ENCODE measurements at places on chromosomes 12 and 14.

DNA sequence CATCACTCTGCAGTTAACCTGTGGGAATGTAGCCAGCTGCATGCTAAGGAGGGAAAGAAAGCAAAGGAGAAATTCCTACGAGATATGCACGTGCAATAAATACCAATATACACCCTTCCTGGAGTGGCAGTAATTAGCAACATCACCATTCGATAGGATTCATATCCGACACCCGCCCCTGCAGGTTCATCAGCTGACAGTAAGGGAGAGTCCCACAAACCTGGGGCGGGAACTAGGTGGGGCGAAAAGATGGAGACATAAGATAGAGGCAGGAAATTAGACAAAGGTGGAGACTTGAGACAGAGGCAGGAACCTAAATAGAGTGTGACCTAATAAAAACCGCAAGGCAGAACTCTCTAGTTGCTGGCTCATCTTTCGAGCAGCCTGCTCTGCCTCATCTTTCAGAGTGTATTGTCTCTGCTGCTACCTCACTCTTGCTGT is 51.6 kb downstream of the PLEKHG3 start:
- DNase-seq, result no peak

DNA sequence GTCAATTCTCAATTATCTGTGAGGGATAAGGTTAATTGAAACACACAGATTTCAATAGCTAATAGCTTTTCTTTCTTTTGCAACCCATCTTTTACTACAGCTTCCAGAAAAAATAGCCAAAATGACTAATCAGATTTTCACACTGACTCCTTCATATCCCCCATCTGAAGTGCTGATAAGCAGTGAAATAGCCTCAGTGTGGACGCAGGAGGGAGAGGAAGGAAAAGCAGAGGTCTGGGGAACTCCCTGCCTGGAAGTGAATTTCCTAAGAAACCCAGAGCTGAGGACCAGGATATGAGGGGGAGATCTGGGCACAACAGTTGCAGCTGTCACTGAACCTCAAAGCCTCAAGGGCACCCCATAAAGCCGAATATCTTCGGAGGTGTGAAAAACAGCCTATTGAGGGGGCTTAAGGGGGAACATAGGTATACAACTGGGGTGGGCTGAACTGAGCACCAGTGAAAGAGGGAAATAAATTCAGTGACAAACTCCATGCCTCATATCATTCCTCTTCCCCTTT is 60.9 kb downstream of the EMP1 start:
- DNase-seq, result no peak

GRCh38 chr14:69876848-69877306 is 2.3 kb upstream of the SMOC1 start:
- DNase-seq, result no peak

DNA sequence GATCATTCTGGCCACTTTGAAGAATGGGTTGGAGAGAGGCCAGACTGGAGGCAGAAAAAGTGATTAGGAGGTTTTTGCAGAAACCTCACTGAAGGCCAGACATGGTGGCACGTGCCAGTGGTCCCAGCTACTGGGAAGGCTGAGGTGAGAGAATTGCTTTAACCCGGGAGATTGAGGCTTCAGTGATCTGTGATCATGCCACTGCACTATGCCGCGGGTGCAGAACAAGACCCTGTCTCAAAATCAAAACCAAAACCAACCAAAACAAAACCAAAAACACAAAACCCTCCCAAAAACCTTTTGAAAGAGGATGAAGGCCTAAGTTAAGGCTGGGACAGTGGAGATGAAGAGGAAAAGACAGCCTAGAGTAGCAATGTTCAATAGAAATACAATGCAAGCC is 15.2 kb upstream of the CFAP54 start:
- DNase-seq, result no peak

DNA sequence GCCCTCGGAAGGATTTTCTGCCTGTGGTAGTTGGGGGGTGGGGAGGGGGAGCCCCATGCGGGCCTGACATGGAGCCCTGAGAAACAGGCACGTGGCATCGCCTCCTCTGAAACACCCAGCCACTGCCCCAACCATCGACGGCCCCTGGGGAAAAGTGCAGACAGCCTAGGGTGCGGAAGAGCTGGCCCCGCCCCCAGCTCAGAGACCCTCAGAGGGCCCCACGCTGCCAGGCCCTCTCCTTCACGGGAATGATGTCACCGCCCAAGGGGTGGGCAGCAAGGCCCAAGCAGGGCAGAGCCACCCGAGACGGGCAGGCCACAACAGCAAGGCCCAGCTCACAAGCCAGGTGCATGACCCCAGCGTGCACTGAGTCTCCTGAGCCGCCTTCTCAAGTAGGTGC is 26.2 kb downstream of the BEGAIN start:
- DNase-seq, result no peak

- DNase-seq, result no peak
These were observed 10.1 kb downstream of the LRTM2 start for GRCh38 chr12:1830401-1830845.

GRCh38 chr12:70982286-70982685 is 61.7 kb upstream of the PTPRR start:
- no peak for DNase-seq

- no peak for DNase-seq
These were observed 1.7 kb downstream of the AJUBA start for GRCh38 chr14:22980672-22981089.

DNA sequence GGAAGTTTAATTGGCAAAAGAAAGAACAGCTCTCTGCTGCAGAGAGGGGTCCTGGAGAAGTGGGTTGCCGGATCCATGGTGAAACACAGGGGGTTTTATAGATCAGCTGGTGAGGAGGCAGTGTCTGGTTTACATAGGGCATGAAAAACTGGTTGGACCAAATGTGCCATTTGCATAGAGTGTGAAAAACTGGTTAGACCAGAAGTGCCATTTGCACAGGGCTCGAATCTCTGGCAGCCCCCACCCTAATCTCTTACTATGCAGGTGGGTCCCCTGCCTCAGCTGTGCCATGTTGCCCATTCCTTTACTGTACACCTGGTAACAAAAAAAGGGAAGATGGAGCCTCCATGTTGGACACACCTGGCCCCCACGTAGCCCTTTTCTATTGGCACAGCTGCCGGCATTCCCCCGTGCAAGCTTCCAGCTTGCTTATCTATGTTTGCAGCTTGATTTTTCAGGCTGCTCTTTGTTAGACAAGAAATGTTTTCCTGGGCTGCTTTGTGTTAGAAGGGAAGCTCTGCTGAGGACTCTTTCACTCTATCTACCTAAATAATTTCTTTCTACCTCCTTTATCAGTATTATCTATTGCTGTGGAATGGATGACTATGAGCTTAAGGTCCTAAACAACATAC is 61.1 kb upstream of the TMEM132D start:
- DNase-seq, result no peak

- DNase-seq, result no peak
These were observed 229.2 kb downstream of the EMP1 start for GRCh38 chr12:13425766-13426165.

- DNase-seq, result no peak
These were observed 2.3 kb downstream of the KRT5 start for GRCh38 chr12:52517888-52518287.

GRCh38 chr14:51205486-51205885 is 34.6 kb upstream of the TMX1 start:
- no peak for DNase-seq

DNA sequence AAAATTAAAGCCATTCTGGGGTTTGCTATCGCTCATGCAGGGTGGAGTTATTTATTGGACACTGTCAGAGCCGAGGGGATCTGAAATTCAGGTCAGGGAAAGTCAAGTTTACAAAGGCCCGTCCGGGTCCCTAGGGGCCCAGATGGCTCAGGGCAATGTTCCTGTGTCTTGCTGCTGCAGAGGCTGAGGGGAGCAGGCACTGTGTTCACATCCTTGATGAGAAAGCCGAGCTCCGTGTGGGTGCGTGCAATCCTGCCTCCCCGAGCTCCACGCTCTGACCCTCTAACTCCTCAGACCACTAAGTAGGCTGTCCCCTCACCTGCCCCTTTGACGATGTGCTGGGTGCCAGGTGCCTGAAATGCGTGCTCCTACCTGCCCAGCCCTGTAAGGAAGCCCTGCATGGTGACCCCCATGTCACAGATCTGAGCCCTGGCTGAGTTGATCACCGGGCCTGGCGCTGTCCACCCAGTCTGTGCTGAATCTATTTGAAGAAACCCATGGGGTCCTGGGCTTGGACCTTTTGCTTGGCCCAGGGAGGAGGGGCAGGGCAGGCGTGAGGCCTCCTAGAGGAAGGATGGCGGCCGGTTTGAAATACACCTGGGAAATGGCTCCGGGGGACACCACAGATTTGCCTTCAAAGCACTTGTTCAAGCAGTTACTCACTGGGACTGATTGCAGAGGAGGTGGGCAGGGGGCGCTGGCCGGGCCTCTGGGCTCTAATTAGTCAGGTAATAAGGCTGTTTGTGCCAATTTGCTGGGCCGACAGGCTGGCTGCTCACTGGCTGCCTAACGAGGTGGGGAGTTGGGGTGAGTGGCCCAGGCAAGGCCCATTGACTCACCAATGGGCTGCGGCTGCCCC is 204.3 kb downstream of the KIF26A start:
- no peak for DNase-seq

GRCh38 chr12:2833810-2834209 is 1.0 kb downstream of the NRIP2 start:
- no peak for DNase-seq

GRCh38 chr12:72578327-72578726 is 306.2 kb downstream of the TRHDE start:
- no peak for DNase-seq

DNA sequence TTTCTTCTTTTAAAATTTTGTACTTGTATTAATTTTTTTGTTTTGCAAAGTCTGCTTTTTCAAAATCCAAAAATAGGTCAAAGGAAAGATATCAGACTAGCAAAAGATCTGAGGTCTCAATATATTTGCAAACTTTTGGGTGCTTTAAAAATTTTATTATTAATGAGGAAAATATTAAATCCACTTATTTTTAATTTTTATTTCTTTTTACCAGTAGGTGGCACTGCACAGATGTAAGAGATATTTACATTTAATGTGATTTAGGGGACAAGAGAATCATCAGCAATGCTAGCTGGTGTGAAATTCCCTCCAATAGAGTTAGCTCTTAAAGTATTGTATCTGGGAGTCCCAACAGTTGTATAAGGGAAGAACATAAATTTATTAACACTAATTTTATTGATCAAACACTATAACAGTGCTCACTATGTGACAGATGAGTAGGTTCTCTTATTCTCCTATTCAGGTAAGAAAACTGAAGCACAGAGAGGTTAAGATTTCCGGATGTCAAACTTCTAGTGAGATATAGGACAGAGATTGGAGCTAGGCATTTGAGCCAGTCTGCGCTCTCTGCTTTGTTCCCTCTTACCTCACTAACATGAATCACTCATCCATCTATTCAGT is 30.5 kb downstream of the ALX1 start:
- DNase-seq, result peak; percentile 26

GRCh38 chr12:127270193-127270592 is 996.8 kb upstream of the TMEM132C start:
- no peak for DNase-seq

GRCh38 chr12:46459861-46460545 is 87.4 kb upstream of the SLC38A2 start:
- peak; percentile 19 for DNase-seq

- DNase-seq, result no peak
These were observed 1.7 kb upstream of the DNAH10 start for GRCh38 chr12:123760267-123760938.

- DNase-seq, result no peak
These were observed 153.5 kb downstream of the RBM19 start for GRCh38 chr12:113812411-113813228.

- DNase-seq, result no peak
These were observed 734.8 kb downstream of the MED13L start for GRCh38 chr12:115542656-115543055.

- no peak for DNase-seq
These were observed 41.7 kb upstream of the ANO4 start for GRCh38 chr12:100752841-100753240.

GRCh38 chr12:121964813-121965643 is 46.6 kb downstream of the CFAP251 start:
- DNase-seq, result no peak

DNA sequence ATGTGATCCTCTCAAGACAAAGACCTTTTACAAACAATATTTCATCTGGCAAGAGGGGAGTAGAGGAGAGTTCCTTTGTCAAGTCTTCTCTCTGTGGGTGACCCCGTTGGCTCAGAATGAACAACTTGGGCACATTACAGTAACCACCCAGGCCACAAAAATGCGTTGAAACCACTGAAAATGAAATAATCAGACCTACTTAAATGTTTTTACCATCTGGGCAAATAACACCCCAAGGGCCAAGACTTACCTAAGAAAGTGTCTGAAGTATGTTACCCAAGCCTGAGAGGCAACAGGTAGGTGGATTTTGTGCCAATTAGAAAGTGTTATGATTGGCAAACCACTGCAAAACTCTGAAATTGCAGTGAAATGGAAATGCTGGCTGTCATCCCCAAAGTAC is 1.3 kb downstream of the TC2N start:
- no peak for DNase-seq

GRCh38 chr12:107159384-107159900 is 66.1 kb upstream of the CRY1 start:
- DNase-seq, result no peak

GRCh38 chr12:85558684-85559083 is 277.5 kb downstream of the RASSF9 start:
- DNase-seq, result no peak

GRCh38 chr12:122834104-122834920 is 945 bp upstream of the HIP1R start:
- peak; percentile 50 for DNase-seq

GRCh38 chr12:23949348-23950209 is at the start of gene SOX5:
TSS of gene SOX5 (minus strand) at chr12:23949670. CDS start at chr12:23949601, 69 bp downstream.
- DNase-seq, result peak; percentile 9

GRCh38 chr14:34398024-34398423 is 64.0 kb downstream of the SPTSSA start:
- no peak for DNase-seq

DNA sequence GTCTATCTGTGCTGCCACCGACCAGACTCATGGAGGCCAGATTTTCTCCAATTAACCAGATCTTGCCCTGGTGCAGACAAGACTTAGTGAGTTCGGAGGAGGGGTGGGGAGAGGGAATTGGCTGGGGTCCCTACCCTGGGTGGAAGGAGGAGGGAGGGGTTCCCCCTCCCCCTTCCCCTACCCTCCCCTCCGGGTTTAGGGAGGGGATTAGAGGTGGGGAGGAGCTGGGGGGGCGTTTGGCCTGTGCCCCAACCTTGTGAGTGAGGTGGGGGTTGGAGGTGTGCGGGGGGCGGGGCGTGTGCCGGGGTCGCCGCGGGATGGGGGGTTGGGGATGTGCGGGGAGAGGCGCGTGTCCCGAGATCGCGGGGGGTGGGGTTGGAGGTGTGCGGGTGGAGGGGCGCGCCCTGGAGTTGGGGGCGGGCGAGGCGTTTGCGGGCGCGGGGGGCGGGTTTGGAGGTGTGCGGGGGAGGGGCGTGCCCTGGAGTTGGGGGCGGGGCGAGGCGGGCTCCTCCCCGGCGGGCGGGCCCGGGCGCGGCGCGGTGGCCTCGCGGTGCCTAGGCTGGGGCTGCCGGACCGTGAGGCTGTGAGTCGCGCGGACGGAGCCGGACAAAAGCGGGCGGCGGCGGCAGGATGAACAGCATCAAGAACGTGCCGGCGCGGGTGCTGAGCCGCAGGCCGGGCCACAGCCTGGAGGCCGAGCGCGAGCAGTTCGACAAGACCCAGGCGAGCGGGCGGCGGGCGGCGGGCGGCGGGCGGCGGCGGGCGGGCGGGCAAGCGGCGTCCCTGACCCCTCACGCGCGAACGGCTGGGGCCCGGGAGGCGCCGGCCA is at the start of gene HIP1R:
HIP1R (plus strand) TSS at position 537 of the 829 bp plus-strand sequence; CDS start at position 631, 94 bp downstream.
- DNase-seq, result peak; percentile 70

- peak; percentile 65 for DNase-seq
These were observed 9.3 kb upstream of the ESR2 start for GRCh38 chr14:64303471-64303917.
